ENCODE measurements at places on chromosomes 16 and 17.
A peak's percentile ranks its signal among the peaks of the same experiment; 100 is the strongest.

DNA sequence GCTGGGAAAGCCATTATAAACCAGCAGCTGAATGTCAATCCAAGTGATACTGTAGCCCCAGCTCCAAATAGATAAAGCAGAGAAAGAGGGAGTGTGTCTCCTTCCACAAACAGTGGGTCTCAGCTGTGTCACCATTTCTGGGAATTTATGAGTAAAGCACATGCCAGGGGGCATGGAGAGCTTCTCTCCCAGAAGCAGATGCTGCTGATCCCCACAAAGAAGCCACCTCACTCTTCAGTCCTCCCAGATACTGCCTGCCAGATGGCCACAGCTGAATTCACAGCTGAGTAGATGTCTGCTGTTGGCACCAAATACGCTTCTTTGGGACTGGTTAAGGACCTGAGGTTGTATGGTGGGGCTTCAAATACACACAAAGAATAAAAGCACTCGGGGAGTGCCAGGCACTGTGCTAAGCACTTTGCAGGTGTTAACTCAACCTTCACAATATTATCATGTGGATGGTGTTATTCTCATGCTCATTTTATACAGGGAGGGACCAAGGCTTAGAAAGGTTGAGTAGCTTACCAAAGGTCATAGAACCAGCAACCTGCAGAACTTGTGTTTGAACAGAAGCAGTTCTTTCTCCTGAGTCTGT lies 298.3 kb downstream of the CDH11 start:
- DNase-seq, result no peak

- no peak for DNase-seq
These were observed 2.1 kb upstream of the NHERF1 start for GRCh38 chr17:74746376-74746775.

GRCh38 chr16:2043667-2044451 lies 3.8 kb downstream of the NTHL1 start:
- DNase-seq, result no peak

GRCh38 chr16:67598527-67598926 lies 36.2 kb downstream of the CTCF start:
- DNase-seq, result no peak

DNA sequence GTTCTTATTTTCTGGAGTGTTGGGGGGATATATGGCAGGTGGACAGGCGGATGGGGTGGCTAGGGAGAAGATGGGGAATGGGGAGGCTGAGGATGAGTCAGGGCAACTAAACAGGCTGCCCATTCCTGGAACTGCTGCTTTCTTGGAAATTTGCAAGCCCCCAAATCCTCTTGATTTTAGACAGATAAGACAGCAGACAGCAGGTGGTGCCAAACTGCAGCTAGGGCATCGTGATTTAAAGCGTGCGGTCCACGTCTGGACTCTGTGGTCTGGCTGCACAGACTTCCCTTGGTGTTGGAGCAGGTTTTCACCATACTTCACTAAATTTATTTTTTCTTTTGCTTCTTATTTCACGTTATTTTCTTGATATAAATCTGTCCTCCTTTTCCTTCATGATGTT lies 10.9 kb upstream of the KRT24 start:
- DNase-seq, result no peak

GRCh38 chr16:61770301-61770700 lies 265.9 kb downstream of the CDH8 start:
- no peak for DNase-seq

- DNase-seq, result no peak
These were observed 93.3 kb downstream of the TOX3 start for GRCh38 chr16:52453644-52454043.

DNA sequence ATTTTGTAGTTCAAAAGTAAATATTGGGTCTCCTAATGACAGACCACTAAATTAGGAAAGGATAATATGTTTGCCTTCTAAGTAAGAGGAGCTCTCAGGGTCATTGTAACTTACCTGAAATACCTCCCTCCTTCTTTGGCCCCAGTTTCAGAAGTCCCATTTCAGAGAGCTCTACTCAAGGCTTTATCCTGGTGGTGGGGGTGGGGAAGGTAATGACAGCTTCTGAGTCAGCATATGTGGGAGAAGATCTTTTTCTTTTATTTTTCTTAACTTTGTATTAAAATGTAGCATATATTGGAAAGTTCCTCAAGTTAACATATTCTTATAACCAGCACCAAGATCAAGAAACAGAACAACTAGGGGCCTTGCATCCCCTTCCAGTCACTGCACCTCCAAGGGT lies 16.9 kb upstream of the GINS3 start:
- no peak for DNase-seq

DNA sequence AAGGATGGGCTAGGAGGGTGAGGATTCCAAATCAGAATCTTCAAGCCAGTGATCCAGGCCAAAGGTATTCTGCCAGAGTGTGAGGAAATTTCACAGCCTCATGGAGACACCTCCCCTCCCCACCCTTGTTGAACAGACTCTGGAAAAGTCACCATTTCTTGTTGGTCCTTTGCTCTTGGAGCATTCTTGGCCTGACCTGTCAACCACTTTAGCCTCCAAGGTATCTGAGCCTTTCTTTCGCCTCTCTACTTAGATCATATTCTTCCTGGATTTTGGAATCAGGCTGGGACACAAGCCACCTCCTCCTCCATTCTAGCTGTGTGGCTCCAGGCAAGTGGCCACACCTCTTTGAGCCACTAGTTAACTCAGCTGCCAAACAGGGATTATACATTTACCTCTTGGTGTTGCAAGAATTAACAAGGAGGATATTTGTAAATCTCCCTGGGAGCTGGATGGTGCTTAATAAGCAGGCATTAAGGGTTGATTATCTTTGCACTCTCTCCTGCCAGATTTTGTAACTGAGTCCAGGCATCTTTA lies 193.5 kb downstream of the WWOX start:
- DNase-seq, result no peak

DNA sequence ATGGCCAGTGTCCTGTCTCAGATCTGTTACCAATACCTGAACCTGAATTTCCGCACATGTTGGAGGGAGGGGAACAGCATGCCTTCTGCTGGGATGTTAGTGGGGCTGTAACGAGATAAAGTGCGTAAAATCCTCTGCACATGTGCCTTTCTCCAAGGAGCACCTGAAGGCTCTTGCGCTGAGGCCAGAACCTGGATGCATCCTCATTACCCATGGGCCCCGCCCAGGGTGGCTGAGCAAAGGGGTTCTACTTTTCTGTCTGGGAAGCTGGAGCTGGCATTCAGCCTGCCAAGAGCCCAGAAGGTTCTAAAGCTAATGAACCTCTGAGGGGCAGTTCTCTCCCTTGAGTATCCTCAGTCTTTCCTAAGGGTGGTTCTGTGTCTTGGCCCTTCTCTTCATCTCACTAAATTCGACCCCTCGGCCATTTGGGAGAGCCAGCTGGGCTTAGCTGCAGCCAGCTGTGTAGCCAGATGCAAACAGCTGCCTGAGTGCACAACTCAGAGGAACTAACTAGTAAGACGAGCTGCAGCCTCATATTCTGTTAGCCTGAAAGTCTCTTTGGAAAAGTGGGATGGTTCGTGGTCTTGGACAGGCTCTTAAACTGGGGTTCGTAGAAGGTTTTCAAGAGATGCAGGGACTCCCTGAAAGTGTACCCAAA lies 2.5 kb downstream of the ITGA3 start:
- DNase-seq, result no peak

- no peak for DNase-seq
These were observed 7.6 kb upstream of the HNF1B start for GRCh38 chr17:37752482-37752881.

GRCh38 chr17:40884708-40885512 lies at the start of gene KRT20:
Gene KRT20 (minus strand): TSS chr17:40885242. CDS start chr17:40885185, 57 bp downstream.
- DNase-seq, result no peak

- DNase-seq, result peak; percentile 28
These were observed 18.1 kb upstream of the TMEM98 start for GRCh38 chr17:32909787-32910369.

DNA sequence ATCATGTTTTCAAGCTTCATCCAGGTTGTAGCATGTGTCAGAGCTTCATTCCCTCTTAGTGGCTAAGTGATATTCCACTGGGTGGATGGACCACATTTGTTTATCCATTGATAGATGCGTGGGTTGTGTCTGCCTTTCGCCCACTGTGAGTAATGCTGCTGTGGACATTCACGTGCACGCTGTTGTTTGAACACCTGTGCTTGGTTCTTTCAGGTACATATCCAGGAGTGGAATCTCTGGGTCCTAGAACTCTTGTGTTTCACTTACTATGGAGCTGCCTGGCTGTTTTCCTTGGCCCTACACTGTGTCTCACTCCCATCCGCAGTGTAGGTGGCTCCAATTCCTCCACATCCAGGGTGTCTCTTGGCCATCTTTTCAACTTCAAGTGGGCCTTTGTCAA lies 224.2 kb downstream of the C16orf95 start:
- no peak for DNase-seq

GRCh38 chr16:65098916-65099315 lies 22.9 kb downstream of the CDH11 start:
- DNase-seq, result no peak

GRCh38 chr17:45405250-45406086 lies 27.2 kb downstream of the ARHGAP27 start:
- no peak for DNase-seq

- no peak for DNase-seq
These were observed 33.5 kb downstream of the GRB2 start for GRCh38 chr17:75371981-75372380.

- no peak for DNase-seq
These were observed 21.5 kb downstream of the SRP68 start for GRCh38 chr17:76050538-76051467.

DNA sequence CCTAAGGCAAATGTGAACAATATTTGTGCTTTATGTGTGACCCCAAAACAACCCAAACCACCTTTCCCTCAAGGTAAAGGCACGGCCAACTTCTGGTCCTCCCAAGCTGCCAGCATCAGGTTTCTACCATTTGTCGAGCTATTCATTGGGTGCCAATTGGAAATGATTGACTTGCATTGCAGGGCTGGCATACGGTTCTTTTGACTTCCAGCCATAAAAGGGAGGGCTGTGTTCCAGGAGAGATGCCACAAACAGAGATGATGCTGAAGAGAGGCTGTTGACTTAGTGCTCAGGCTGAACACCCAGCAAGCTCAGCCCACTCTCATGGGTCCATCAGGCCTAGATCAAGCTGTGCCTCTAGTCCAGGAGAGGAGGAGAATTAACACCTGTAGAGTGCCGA lies 252.4 kb downstream of the GRIN2A start:
- peak; percentile 97 for DNase-seq

DNA sequence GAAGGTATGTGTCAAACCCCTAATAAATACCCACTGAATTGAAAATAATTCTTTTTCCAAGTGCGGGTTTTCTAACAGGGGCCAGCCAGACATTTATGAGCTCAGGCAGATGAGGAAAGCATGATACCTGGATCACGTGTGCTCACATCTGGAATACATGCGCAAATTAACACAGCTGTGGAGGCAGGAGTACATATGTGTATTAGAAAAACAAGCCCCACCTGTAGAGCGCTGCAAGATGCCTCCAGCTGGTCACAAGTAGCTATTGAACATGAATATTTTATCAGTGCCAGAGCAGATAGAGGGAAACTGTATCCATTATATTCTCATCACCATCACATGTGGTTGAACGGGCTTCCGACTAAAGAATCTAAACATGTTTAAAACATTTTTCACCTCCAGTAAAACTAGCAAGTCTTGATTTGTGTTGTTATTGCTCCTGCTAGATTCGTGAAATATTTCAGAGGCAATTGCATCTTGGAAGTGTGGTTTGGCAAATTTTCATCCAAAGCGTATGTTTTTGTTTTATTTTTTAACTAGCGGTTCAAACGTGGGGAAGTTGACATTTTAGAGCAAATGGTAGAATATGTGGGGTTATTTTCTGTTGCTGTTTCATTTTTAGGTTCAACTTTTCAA lies 482.8 kb downstream of the CDH13 start:
- DNase-seq, result no peak

DNA sequence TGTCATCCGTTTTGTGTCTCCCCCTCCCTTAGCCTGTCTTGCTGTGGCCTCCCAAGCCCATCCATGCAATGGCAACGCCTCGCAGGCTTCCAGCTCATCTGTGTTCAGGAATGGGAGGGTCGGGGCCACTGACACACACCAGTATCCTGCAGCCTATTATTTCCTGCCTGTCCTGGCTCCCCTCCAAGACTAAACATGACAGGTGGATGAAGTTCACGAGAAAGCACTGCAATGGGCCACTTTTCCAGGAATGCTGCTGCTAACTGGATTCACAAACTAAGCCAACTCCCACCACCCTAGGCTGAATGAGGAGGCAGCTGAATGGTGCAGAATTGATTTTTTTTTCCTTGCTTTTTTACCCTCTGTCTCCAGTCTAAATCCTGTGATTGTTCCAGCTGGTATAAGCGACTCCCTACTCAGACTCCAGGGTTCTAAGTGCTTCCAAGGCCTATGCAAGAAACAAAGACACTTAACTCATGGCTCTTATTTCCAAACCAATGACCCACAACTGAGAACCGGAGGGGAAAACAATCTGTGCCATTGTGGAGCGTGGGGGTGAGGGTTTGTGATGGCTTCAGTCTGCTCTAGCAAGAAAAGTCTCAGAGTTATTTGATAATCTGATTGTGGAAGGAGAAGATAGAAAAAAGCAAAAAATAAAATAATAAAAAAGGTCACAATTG lies 23.3 kb downstream of the TMEM100 start:
- DNase-seq, result no peak

GRCh38 chr17:7650509-7651096 lies at the start of gene ATP1B2:
Gene ATP1B2 (plus strand): TSS chr17:7650926. CDS start chr17:7651519, 593 bp downstream.
- DNase-seq, result peak; percentile 70

DNA sequence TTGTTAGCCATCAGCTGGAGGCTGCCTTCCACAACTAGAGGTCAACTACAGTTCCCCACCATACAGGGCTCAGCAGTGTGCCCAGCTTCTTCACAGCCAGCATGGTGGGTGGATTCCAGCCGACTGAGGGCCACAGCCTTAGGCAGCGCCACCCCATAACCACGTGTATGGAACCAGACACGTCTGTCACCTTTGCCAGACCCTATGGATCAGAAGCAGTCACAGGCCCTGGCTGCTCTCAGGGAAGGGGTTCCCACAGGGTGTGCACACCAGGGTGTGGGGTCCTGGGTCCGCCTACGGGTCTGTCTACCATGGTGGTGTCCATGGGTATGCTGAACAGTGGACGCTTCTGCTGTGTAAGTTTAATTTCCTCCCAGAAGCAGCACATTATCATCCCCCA lies 265.0 kb upstream of the FOXF1 start:
- DNase-seq, result no peak

DNA sequence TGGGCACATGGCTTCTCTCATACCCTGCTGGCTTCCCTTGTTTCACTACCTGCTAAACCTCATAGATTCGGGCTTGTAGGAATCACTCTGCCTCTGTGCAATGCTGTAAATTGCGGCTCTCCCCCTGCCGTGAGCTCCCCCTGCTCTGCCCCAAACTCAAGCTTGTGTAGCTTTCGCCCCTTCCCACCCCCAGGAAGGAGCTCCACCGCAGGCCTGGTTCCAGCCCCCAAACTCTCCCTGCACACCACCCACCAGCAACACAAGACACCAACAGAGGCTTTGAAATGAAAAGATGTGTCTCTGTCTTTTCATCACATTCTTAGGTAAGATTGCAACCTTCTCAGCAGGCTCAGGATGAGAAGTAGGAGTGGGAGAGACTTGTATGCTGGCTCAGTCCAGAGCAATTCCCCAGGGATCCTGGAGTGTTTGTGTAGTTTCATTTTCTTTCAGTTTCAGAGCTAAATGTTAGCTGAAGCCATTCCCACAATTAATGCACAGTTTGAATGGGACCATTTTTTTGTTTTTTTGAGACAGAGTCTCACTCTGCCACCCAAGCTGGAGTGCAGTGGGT lies 14.2 kb downstream of the CX3CL1 start:
- no peak for DNase-seq

GRCh38 chr16:10932959-10933710 lies 9.1 kb downstream of the DEXI start:
- no peak for DNase-seq

All from C1 segment of cervical spinal cord (tissue), 14 donors.